ENCODE measurements at places on chromosomes 5 and 9. TPM values are rescaled to one million over a fixed set of nuclear protein-coding genes. Genes with fewer than 3 reads are reported as not detected.

The PDZD2 gene
- 1.3 TPM for total RNA-seq

The SPATA31A3 gene
- not detected for total RNA-seq

The ZFP2 gene
- total RNA-seq, result 0.67 TPM

The C6 gene
- total RNA-seq, result not detected

The SPOCK1 gene
- total RNA-seq, result 1.2 TPM

Data from bronchus fibroblast of lung (primary cell).